ENCODE measurements at places on chromosomes 11 and 22.

DNA sequence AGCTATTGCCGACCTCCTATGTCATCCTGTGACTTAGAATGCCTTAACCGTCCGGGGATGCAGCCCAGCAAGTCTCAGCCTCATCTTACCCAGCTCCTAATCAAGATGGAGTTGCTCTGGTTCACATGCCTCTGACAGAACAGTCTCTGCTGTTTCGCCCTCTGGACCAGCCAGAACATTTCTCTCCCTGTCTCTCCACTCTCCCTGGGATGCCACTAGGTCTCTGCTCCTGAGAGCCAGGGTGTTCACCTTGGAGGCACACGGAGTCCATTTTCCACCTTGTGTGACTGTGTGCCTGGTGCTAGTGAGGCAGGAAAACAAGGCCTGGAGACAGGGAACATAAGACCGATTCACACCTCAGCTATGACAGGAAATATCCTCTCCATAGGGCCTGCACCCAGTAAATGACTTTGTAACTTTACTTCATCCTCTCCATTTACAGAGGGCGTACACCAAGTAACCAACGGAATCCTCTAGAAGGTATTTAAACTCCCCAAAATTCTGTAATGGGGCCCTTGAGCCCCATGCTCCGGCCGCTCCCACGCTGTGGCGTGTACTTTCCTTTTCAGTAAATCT, 16.8 kb upstream of the B4GALNT4 start:
- DNase-seq, result no peak

DNA sequence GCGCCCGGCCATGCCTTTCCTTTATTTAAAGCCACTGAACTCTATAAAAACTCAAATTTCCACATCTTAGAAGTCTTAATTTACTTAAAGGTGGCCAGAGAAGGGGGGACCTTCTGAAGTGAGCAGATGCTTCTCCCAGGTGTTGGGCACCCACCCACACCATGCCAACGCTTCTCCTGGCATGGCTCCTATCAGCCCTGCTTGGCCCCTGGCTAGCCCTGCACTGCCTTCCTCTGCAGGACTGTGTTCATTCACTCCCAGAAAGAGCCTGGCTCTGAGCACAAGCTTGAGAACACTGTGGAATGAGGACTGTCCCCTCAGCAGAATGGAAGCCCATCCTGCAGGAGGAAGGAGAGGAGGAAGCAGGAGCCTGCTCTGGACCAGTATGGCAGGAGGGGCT, 34.6 kb upstream of the ARFGAP3 start:
- DNase-seq, result no peak

DNA sequence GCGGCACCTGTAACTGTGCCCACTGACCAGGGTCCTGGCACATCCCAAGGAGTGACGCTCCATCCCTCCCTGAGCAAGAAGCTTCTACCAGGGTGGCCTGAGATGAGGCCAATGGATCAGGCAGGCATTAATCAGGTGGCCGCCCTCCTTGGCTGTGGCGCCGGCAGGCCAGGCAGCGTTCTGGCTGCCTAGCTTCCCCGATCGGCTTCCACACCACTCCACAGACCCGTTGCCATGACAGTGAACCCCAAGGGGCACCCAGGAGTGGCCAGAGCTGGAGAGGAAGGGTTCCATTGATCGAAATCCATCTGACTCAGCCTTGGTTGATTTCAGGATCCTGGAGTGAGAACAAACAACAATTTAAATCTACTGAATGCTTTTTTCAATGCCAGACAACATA, 20.5 kb downstream of the LRRC55 start:
- no peak for DNase-seq

GRCh38 chr11:111528557-111528956, 12.0 kb upstream of the LAYN start:
- no peak for DNase-seq

DNA sequence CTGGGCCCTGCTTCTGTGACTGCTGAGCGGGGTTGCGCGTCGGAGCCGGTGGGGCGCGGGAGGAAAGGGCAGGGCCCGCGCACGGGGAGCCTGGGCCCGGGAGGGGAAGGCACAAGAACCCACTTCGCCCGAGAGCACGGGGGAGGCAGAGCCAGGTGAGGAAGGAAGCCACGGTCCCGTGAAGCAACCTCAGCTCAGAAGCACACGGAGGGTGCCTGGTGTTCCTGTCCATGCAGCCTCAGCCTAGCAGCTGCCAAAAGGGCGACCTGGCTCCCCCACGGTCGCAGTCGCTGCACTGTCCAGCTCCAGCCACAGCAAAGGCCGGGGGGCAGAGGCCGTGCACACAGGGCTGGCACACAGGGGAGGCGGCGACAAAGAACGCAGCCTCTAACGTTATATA, 9.3 kb upstream of the CDC42BPG start:
- no peak for DNase-seq

DNA sequence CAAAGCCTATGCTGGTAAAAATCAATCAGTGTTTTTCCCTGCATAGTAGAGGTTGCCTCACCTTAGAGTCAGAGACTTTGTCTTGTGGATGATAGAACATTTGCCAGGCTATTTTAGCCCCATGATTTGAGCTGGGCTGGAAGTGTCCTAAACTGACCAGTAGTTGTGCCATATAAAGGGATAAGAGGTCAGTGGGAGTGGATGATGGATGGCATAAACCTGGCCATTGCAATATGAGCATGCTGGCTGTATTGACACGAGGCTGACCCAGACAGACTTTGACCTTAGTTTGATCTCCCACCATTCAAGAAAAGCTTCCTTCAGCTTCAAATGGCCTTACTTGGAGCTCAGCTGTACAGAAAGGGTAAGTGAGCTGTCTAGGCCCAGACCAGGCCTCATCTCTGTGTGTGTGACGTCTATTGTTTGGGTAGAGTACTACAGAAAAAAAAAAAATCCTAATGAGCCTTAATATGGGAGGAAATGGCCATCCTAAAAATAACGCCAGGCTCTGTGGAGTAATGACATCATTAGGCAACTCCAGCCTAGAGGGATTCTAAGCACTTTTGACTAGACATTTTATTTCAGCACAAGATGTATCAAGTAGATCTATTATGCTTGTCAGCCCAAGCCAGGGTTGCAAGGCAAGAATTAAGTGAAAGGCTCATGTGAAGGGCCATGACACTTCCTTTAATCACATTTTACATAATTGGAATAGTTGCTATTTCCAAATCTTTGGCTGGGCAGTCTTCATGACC, 51.3 kb upstream of the CADM1 start:
- no peak for DNase-seq

GRCh38 chr11:115657586-115657985, 153.4 kb upstream of the CADM1 start:
- no peak for DNase-seq

- no peak for DNase-seq
Measured at GRCh38 chr11:77191429-77191822, 63.4 kb downstream of the MYO7A start.

- no peak for DNase-seq
Measured at GRCh38 chr11:83409476-83409875, 123.3 kb upstream of the CCDC90B start.

GRCh38 chr22:31082606-31083376, 1.7 kb downstream of the SMTN start:
- DNase-seq, result peak; percentile 61

- no peak for DNase-seq
Measured at GRCh38 chr11:86625544-86625943, 46.9 kb downstream of the ME3 start.

DNA sequence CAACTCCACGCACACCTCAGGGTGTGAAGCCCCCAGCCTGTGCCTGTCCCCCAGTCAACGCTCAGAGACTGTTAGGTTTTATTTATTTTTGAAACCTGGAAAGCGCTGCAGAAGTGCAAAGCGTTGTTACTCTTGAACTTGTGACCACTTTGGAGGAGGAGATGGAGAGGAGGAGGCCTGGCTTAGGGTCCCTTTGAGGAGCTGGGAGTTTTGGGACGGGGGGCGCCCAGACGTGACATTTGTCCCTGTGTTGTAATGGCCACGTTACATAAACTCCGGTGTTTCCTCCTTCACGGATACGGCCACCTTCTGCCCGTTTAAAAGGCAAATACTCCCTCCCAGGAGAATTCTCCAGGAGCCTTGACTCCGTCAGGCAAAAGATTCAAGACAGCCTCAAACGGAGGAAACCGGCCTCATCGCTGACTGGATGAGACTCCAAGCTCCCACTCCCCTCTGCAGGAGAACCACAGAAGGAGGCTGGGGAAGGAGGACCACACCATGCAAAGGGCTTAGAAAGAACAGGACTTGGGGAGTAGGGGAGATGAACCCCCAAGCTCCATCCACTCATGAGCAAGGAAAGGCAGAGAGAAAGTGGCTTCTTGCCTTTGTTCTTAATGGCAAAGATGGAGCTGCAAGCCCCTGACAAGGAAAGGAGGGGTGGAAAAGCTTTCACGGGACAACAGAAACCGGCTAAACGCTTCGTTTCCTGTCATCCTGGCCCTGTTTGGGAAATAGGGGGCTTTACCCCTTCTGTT, 630 bp downstream of the PIK3IP1 start:
- no peak for DNase-seq

- no peak for DNase-seq
Measured at GRCh38 chr11:45322111-45322705, 36.1 kb upstream of the SYT13 start.

GRCh38 chr22:46220921-46221320, 29.2 kb downstream of the CDPF1 start:
- no peak for DNase-seq

DNA sequence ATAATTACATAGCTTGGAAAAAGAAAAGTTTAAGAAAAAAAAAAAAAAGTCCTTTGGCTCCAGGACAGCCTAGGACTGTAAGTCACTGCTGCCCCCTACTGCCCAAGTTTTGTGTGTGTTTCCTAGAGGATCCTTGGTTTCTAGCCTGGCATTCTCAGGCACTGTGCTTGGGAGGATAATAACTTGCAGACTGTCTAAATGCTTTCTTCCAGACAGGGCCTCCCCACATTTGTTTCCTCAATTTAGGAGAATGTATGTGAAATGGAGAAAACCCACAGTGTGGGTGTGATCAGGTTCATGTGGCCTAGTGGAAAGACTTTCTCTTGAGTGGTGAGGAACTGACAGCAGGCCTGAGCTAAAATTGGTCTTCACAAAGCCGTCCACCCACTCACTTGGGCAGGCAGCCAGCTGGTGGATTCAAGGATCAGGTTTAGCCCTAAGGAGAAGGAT, 191.0 kb downstream of the NAV2 start:
- DNase-seq, result peak; percentile 52

DNA sequence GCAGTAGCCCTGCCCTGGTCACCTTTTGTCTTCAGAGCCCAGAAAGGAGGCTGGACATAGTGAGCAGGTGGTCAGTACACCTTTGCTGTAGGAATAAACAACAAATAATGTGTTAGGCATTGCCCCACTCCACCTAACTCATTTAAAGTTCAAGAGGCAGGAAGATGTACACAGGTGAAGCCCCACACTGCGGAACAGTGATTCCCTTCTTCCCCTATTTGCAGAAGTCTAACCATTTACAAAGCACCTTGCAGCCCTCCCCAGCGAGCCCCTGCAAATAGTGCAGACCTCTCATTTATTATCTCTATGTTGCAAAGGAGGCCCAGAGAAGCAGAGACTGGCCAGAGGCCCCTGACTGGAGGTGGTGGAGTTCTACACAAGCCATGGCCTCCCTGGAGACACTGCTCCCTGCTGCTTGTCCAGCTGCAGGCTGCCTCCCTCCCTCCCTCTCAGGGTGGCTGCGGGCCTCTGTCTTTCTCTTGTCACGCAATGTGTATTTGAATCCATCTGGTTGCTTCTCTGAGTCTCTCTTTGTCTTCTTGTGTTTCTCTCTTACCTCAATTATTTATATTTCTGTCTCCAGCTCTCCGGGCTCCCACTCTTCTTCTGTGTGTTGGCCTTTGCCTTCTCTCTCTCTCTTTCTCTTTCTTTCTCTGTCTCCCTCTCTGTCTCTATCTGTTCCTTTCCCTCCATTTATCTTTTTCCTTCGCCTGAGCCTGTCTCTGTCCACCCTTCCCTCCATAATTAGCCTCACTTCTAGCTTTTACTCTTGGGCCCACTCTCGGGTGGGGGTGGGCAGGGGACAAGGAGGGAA, 59.1 kb upstream of the PRDM11 start:
- no peak for DNase-seq

GRCh38 chr11:124869331-124869730, 4.1 kb downstream of the ROBO3 start:
- DNase-seq, result no peak

DNA sequence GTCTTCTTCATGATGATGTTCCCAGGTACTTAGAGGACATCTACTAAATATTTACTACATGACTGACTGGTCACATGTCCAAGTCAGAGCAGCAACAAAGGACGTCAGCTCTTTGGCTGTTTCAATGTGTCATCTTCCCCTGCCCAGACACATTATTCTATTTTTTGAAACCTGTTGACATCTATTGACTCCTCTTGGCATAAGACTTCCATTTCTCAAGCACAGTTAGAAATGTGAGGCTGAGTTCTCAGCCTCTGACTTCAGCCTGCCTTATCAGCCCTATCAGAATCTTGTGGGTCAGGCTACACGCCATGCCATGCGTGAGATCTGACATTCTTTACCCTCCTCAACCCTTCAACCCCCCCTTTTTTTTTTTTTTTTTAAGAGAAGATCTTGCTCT, 63.8 kb downstream of the SC5D start:
- DNase-seq, result no peak

GRCh38 chr11:102683277-102683676, 22.3 kb downstream of the MMP27 start:
- DNase-seq, result no peak

DNA sequence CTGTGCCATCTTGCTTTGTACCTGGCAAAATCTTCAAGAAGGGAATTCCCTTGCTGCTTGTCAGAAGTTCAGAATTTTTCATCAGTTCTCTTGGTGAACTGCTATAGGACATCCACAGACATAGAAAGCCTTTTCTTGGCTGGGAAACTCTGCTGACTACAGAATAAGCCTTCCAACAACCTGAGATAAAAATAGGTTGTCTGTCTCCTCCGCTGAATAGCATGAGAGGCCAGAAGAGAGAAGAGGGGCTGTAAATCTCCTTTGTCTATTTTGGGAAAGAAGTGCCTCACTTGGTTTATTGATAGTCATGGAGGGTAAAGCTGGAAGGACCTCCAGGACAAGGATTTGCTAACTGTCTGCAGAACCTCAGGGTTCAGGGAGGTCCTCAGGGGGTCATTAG, 48.2 kb downstream of the C11orf91 start:
- DNase-seq, result no peak

DNA sequence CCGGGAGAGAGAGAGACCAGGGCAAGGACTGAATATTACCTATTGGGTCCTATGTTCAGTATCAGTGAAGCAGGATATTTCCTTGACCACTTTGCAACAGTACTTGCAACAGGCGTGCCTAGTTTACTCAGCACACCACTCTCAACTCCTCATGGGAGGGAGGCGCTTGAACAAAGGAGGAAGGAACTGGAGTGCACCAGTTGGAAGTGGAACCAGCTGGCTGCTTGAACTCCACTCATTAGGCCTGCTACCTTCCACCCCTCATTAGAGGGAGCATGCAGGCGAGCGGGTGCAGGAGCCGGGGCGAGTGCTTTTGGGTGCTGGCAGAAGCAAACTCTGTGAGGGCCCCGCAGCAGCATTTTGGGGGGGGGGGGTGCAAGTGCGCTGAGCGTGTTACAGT, 1369.6 kb upstream of the RAG2 start:
- DNase-seq, result no peak

Data from stimulated activated CD8-positive, alpha-beta memory T cell treated with anti-CD3 and anti-CD28 coated beads, Interleukin-2, amount 100 ng/mL, for 48 hours (primary cell).